ENCODE measurements at places on chromosomes 7 and 10. TPM values are rescaled to one million over a fixed set of nuclear protein-coding genes. Genes with fewer than 3 reads are reported as not detected.

GRCh38 chr7:93728292-93728691 is 153.8 kb upstream of the CALCR start:
- DNase-seq, result no peak

Gene CCDC136
- 43.7 TPM for total RNA-seq

DNA sequence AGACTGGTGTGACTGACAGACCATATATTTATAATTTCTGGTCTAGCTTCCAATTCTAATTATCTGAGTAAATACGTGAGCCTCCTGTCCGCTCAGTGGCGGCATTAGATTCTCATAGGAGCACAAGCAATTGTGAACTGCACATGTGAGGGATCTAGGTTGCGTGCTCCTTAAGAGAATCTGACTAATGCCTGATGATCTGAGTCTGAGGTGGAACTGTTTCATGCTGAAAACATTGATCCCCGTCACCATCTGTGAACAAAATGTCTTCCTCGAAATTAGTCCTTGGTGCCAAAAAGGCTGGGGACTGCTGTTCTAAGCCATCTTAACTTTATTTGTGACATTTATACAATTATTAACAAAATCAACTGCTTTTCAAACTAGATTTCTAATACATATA is 164.7 kb upstream of the MEOX2 start:
- no peak for DNase-seq

Gene TNS3
- total RNA-seq, result 24.2 TPM

Gene OPN4
- total RNA-seq, result not detected

Gene BCCIP
- total RNA-seq, result 118 TPM

Gene EPHA1
- 133 TPM for total RNA-seq

- DNase-seq, result no peak
Measured at GRCh38 chr7:106462365-106462859, 177.6 kb upstream of the NAMPT start.

- no peak for DNase-seq
Measured at GRCh38 chr10:103765981-103766380, 89.4 kb downstream of the SH3PXD2A start.

Gene SORCS3
- 0.82 TPM for total RNA-seq

Gene PLXNA4
- 0.76 TPM for total RNA-seq

GRCh38 chr7:45103958-45104843 is 7.3 kb downstream of the TBRG4 start:
- DNase-seq, result no peak

DNA sequence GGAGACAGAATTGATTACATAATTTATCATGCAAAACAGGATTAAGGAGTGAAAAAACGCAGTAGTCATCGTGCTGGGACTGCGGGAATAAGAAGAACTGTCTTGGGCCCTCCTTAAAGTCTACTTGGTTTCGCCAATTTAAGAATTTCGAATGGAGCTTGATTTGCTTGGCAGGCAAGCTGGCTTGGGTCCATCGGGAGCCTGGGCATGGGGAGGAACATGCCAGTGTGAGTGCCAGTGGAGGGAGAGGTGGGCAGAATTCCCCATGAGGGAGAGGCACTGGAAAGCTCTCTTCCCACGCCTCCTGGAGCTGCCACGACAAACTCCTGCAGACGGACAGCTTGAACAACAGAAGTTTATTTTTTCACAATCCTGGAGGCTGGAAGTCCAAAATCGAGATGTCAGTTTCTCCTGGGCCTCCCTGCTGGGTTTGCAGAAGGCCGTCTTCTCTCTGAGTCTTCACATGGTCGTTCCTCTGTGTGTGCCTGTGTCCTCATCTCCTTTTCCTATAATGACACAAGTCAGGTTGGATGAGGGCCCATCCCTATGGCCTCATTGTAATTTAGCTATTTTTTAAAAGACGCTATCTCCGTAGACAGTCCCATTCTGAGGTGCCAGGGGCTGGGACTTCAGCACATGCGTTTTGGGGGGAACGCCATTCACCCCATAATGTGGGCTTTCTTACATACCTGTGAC is 528.7 kb upstream of the DPP6 start:
- no peak for DNase-seq

Gene HELLS
- 371 TPM for total RNA-seq

Gene TCAF2
- total RNA-seq, result 0.31 TPM

DNA sequence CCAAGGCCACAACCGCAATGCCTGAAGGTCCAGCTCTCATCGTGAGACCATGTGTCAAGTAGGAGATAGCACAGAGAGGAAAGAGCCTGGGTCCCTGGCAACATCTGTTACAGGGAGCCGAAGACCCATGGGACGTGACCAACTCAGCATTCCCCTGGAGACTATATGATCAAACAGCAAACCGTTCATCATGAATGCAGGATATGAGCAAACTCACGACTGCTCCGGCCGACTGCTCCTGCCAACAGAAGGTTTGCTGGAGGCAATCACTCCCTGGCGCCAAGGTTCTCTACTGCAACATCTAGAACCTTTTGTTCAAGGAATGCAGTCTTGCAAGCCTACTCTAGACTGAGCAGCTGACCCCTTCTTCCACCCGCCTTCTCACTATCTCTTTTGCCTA is 114.3 kb downstream of the ALOX5 start:
- DNase-seq, result no peak

Gene MINDY4
- 3.6 TPM for total RNA-seq

DNA sequence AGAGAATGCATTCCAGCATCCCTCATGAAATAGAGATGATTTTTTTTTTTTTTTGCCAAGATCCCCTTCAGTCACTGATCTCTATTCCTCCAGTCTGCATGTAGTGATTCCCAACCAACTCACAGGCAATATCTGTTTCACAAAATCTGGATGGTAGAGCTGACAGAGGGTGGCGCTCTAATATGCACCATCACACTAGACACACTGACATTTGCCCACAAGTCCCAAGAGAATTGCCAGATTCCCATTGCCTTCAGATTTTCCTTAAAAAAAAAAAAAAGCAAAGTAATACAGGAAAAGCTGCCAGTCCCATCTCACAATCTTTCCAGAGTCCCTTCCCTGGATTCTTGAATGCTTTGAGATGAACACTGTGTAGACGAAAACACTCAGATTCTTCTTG is 301.0 kb downstream of the SORCS1 start:
- DNase-seq, result no peak

GRCh38 chr10:76257816-76258215 is 826.4 kb downstream of the LRMDA start:
- DNase-seq, result no peak

DNA sequence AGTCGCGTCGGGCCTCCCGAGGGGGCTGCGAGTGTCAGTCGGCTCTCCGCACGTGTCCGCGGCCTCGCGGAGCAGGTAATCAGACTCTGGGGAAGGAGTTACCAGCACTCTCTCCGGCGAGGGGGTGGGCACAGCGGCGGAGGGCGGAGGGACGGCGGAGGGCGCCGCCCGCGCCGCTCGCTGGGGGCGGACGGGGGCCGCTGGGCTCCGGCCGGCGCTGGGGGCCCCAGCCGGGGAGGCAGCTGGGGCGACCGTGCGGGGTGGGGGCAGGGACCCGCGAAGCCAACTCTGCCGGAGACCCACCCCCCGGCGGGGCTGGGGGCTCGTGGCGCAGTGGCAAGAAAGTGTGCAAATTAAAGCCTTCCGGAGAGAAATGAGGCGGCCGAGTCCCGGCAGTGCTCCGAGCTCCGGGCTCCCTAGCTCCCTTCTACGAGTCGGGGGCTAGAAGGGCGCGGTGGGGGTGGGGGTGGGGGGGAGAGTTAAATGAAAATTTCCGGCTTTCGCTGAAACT is at the start of gene CDK6:
TSS of gene CDK6 (minus strand) at position 85 of the 511 bp plus-strand sequence. CDS start 3,250 bp downstream, outside the sequence.
- peak; percentile 67 for DNase-seq

DNA sequence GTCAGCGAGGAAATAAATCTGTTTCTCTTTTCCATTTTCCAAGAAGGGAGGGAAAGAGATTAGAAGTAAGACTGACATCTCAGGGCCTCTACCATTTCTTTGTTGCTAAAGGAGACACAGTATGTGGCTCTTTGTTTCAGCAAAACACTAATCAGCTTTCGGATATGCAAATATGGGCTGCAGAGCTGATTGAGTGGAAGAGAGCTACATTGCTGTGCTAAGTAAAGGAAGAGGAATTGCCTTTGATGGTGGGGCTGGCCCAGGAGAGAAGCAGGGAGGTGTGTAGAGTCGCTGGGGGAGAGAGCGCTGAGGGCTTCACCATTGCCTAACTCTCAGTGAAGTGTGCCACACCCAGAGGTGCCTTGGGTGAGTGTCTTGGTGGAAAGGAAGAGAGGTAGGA is 284.8 kb downstream of the SDK1 start:
- DNase-seq, result no peak

GRCh38 chr7:108072739-108073138 is 57.4 kb downstream of the LAMB4 start:
- no peak for DNase-seq

Gene RAMP3
- 0.88 TPM for total RNA-seq

Gene WIPF3
- total RNA-seq, result 12.1 TPM

DNA sequence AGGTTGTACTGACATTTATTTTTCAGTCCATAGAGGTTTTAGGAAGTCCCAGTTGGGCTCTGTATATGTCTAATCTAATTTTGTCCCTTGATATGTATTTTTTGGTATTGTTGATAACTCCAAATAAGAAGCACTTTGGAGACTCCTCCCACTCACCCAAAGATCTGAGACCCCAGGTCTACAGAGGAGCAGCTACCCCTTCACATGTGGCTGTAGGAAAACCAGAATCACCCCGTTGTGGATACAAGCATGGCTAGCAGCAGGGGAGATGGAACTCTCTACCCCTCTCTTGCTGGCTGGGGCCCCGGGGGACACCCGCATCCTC is 9.4 kb downstream of the HHEX start:
- DNase-seq, result no peak

GRCh38 chr10:49783645-49784044 is 21.5 kb upstream of the OGDHL start:
- DNase-seq, result no peak

DNA sequence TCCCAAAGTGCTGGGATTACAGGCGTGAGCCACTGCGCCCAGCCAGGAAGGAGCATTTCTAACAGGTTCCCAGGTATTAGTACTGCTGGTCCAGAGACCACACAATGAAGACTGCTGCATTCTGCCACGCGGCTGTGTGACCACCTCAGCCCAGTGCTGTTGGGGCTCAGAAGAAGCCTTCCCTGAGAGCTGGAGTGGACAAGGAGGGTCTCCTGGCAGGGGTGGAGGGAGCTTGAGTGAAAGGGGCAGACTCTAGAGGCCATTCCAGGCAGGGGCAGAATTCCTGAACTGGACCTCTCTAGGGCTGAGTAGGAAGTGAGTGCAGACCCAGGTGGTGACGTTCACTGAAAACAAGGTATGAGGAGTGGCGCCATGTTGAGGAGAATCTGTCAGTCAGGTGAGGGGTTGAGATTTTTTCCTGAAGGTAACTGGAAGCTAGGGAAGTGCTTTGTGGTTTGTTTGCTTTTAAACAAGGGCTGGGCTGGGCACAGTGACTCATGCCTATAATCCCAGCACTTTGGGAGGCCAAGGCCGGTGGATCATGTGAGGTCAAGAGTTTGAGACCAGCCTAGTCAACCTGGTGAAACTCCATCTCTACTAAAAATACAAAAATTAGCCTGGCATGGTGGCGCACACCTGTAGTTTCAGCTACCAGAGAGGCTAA is 67.6 kb downstream of the TACC2 start:
- no peak for DNase-seq

- DNase-seq, result no peak
Measured at GRCh38 chr10:105188737-105189462, 547.8 kb downstream of the SORCS3 start.

- no peak for DNase-seq
Measured at GRCh38 chr7:151056666-151057505, 811 bp downstream of the CDK5 start.

DNA sequence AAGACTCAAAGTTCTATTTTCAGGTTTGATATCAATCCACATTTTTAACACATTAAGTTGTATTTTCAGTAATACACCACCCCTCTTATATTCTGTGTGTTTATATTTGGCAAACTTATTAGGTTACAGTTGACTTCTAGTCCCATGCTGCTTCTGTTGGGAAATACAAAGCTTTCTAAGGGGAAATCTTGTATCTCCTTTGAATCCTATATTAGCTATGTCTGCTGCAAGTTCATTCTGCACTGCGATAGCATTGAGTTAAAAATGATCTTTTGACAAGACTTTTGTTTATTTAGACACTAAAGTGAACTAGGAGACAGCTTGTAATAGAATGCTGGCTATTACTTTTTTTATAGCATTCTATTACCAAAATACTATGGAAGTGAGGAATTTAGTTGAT is 625.1 kb upstream of the ANKRD30A start:
- DNase-seq, result no peak

Gene SNCG
- 4.8 TPM for total RNA-seq

DNA sequence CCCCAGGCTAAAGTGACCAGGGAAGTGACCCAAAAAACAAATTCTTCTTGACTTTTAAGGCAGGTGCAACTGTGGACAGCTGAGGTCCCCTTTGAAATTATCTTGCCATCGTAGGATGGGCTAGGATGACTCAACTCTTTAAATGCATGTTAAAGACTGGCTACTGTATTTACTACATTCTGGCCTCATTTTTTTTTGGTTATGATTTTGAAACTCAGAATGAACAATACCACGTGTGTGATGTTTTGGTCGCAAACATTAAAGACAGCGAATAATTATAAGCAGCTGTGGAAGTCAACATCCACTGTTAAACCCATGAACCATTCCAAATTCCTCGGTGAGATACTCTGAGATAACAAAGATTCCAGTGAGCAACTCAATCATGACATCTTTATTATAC is 1.2 kb upstream of the SLC13A4 start:
- no peak for DNase-seq

DNA sequence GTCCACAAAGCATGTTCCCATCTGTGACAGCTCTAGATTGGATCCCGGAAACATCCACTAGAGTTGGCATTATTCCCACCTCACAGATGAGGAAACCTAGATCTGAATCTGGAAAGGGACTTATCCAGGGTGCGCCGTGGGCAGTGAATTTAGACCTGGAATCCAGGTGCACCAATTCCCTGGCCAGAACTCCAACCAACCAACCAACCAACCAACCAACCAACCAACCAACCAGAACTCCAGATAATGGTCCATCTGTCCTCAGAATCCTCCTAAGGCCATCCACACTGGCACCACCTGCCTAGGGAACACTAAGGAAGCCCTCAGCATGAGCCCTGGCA is 42.0 kb upstream of the ZMIZ1 start:
- no peak for DNase-seq

Gene AKR1C2
- 1.0 TPM for total RNA-seq

- peak; percentile 67 for DNase-seq
Measured at GRCh38 chr10:5583525-5584175, 58.9 kb downstream of the CALML3 start.

DNA sequence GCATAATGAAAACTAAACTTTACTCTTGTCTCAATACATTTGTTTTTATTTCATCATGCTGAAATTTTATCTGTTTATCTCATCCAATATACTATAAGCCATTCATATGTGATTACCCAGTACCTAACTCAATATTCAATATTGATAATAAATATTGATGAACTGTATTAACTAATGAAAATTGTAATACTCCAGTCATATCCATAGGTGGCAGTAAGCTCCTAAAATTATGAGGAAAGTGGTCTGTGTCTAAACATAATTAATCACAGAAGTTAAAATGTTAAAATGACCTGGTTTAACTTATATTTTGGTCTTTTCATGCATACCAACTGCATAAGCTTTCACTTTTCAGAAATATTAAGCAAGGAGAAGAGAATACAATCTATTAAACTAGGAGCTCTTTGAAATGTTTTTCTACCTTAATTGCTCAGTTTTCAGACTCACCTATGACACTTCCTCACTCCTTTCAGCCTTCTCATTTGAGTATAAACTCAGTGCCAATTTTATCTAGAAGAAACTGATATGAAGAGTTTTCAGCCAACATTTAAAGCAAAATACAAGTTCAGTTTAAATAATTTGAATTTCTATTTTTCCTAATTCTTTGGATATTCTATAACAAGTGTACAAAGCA is 30.5 kb upstream of the VWDE start:
- no peak for DNase-seq

Gene DGKI
- 0.71 TPM for total RNA-seq

- DNase-seq, result no peak
Measured at GRCh38 chr7:2666155-2666554, 21.8 kb upstream of the AMZ1 start.

Gene EBLN1
- not detected for total RNA-seq

Gene PLPP4
- total RNA-seq, result not detected

Measured in H1 (cell line).